Endodermal cell (in vitro differentiated cells): ENCODE measurements at places on chromosomes 4 and X. TPM values are rescaled to one million over a fixed set of nuclear protein-coding genes. Genes with fewer than 3 reads are reported as not detected.

- DNase-seq = no peak
Observed at GRCh38 chrX:154121961-154122360, 22.1 kb upstream of the OPN1LW start.

DNA sequence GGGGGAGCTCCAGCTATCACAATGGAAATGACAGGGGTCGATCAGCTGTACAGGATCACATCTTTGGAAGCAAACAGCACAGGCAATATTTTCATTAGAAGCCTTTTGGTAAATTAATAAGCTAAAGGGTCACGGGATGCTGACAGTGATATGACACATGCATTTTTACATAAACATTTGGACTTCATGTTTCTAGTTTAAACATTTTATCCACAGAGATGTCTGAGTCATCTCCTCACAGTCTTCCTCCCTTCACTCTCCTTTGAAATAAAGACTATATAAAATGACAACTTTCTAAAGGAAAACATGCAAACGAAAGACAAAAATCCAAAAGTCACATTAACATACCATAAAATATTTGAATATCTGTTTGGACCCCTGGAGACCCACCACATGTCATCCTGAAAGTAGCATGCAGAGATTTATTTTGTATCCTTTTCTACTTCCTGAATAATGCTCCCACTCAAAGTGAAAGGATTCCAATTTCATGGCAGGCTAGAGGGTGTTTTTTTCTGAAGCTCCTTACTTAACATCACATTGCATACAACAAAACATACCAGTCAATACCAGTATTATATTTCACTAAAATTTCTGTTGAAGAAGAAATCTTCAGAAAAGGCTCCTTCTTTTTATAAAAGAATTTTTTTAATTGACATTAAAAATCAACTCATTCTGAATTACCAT, 200.1 kb upstream of the PPARGC1A start:
- no peak for DNase-seq

DNA sequence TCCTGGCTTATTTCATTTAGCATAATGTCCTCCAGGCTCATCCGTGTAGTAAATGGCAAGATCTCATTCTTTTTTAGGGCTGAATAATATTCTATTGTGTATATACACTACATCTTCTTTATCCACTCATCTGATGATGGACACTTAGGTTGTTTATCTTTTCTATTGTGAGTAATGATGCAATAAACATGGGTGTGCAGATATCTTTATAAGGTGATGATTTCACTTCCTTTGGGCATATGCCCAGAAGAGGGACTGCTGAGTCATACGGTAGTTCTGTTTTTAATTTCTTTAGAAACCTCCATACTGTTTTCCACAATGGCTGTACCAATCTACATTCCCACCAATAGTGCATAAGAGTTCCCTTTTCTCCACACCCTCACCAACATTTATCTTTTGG, 317.6 kb upstream of the CNKSR2 start:
- DNase-seq = no peak

Gene NOCT
- total RNA-seq = 22.3 and 24.9 TPM in 2 replicates

Gene TLL1
- 0.18 to 0.56 TPM (median 0.27 TPM) in 3 replicates for total RNA-seq

Gene GCNA
- total RNA-seq = 2.2 and 2.3 TPM in 2 replicates

Gene PGAM4
- total RNA-seq = 0.51 TPM in 1 of 2 replicates, not detected in the other
